Sciatic nerve (tissue), 2 donors: ENCODE measurements at places on chromosomes 16 and 17. TPM values are rescaled to one million over a fixed set of nuclear protein-coding genes. Genes with fewer than 3 reads are reported as not detected.
A peak's percentile ranks its signal among the peaks of the same experiment; 100 is the strongest.

The BCKDK gene
- 35.0 TPM for total RNA-seq

- DNase-seq = no peak
Measured at GRCh38 chr16:70553645-70554044, 30.0 kb downstream of the SF3B3 start.

GRCh38 chr17:48522031-48522653, 8.7 kb downstream of the HOXB1 start:
- no peak for DNase-seq

- no peak for DNase-seq
Measured at GRCh38 chr17:12579288-12579687, 86.4 kb upstream of the MYOCD start.

The ABCA10 gene
- total RNA-seq = 189 TPM

The BEAN1 gene
- total RNA-seq = 1.8 TPM

GRCh38 chr16:62665269-62665668, 629.0 kb upstream of the CDH8 start:
- no peak for DNase-seq

DNA sequence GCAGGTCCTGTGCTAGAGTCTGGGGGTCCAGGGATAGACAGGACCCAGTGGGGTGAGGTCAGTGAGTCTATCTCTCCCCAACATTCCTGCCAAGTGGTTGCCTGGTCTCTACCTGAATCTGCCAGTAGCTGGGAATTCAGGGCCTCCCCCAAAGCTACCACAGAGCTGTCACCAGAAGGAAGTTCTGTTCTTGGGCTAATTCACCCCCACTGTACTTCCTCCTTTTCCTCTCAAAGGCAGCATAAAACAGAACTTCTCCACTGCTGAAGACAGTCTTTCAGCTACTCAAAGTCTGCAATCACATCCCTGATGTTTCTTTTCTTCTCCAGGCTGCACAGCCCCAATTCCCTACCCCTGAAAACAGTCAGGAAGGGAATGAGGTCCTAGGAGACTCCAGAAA, 8.7 kb downstream of the CAMTA2 start:
- no peak for DNase-seq

The CMTM2 gene
- total RNA-seq = 1.5 TPM

DNA sequence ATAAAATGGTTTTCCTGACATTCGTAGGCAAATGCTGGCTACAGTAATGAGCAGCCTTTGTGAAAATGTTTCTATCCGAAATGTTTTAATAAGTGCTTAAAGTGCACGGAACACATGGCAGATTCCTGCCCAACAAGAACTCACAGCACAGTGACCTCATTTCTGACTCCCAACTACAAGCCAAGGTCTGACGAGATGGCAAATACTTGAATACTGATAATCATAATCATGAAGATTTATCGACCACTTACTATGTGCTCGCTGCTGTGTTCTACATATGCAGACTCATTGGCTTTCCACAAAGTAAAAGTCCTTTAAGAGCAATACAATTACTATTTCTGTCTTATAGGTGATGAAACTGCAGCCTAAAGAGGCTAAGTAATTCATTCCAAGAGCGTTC, 238.1 kb upstream of the CDH5 start:
- DNase-seq = no peak

DNA sequence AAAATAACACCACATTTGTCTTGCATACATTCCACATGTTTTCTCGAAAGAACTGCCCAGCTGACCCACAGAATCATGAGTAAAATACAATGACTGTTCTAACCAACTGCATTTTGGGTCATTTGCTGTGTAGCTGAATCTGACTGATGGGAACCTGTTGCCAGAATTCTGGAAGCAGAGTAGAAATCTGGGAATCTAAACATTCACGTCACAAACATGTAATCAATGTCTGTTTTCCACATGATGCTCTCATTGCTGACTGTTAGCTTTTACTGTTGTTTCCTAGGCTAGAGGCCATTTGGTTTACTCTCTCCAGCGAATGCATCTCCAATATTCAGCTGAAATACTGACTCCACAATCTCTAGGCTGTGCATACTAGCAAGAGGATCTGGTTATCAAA, 710.1 kb downstream of the KCNJ2 start:
- no peak for DNase-seq

The GPR139 gene
- total RNA-seq = not detected

DNA sequence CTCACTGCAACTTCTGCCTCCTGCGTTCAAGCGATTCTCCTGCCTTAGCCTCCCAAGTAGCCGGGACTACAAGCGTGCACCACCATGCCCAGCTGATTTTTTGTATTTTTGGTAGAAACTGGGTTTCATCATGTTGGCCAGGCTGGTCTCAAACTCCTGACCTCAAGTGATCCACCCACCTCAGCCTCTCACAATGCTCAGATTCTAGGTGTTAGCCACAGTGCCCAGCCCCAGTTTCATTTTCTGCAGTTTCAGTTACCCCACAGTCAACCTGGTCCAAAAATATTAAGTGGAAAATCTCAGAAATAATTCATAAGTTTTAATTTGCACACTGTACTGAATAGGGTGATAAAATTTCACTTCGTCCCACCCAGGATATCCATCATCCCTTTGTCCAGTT, 28.7 kb downstream of the KNOP1 start:
- no peak for DNase-seq

The ACE gene
- 14.0 TPM for total RNA-seq

DNA sequence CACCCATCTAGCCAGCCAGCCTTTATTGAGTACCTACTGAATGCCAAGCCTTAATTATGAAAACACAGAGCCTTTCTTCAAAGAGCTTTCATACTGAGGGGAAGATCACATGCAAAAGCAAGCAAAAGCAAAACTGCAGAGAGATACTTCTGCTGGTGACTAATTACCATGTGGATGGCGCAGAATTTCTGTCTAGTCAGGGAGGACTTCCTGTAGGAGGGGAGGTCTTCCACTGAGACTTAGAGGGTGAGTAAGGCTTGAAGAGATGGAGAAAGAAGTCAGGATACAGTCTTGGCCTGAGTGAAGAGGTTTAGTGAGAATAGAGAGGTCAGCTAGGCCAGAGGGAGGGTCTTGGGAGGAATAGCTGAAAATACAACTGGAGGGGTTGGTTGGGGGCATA, 53.9 kb upstream of the CCL2 start:
- DNase-seq = no peak

- peak; percentile 79 for DNase-seq
Measured at GRCh38 chr16:89155184-89155679, 16.3 kb upstream of the CDH15 start.

- DNase-seq = peak; percentile 72
Measured at GRCh38 chr16:47037396-47037745, 63.9 kb upstream of the DNAJA2 start.

- no peak for DNase-seq
Measured at GRCh38 chr16:54677308-54677950, 253.2 kb upstream of the IRX5 start.

DNA sequence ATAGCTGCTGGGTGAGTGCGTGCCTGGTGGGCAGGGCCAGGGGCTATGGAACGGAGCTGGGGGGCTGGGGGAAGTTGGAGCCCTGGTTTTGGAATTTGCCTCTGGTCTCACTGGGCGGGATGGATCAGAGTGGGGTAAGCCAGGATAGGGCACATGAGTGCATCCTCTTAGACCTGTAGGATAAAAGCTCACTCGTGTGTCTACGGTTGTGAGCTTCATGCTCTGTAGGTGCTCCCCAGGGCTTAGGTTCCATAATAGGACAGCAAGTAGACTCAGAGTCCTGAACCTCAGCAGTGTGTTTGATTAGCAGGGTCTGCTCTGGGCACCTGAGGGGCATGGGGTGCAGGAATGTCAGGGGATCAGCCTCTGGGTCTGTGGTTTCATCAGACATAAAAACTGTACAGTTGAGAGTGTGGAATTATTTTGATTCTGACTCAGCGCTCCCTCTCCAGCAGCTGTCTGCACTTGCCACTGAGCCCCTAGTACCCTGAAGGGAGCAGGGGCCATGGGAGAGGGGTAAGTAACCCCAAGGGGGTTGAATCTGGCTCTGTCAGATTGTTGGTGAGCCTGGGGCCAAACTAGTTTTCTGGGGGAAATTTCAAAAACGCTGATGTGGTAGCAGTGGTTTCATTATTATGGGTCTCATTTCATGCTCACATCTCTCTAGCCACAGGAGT, 84.2 kb upstream of the LGALS9 start:
- DNase-seq = no peak

The SLC13A2 gene
- not detected for total RNA-seq

The GPR142 gene
- total RNA-seq = 1.1 TPM

DNA sequence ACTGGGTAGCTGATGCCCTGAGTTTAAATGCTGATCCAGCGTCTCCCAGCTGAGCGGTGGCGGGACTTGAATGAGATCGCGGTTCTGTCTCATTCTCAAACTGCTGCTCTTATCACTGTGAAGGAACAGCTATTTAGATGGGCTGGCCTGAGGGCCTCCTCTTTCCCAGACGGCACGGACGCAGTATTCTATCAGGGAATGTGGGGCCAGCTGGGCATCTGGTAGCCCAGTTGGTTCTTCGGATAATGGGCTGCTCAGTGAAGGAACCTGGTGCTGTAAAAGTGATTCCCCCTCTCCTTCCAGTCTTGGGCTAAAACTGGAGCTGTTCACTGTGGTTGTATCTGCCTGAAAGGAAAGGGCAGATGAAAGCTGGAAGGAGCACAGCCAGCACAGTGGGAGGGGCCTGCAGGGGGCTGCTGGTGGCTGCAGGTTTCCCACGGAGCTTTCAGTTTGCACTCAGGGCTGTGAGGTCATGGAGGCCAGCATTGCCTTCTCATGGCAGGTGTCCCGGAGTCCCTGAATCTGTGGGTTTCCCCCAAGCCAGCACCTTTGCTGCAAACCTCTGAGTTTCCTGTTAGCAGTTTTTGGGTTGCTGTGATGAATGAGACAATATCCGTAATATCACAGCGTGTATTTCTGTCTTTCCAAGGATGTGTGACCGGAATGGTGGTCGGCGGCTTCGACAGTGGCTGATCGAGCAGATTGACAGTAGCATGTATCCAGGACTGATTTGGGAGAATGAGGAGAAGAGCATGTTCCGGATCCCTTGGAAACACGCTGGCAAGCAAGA, 3.6 kb downstream of the IRF8 start:
- DNase-seq = no peak

DNA sequence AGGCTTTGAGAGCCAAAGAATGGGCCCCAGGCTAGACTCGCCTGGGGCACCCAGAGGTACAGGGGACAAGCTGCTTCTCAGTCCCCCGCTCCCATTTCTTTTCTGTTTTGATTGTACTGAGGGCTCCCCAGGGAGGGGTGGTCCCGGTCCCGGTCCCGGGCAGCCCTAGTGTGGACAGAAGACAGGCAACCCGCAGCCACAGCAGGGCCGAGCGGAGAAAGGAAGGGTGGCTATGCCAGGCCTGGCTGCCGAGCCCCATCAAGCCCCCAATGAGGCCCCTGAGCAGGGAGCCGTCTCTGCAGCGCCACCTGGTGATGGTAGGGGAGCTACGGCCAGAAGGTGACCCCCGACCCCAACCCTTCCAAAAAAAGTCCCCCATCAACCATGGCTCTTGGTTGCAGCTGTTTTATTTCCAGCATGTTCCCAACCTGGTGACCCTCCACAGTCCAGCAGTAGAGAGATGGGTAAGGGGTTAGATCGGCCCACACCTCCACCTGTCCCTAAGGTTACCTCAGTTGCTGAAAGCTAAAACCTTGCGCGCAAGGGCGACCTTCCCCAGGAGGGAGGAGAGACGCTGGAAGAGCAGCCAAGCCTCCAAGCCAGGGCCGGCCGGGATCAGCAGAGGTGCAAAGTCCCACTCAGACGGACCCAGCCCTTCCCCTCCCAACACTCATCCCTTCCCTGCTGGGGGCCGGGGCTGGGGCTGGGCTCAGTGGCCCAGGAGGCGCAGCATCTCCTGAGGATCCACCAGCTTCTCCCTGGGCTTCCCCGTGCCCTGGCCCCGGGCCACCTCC, 2.6 kb upstream of the GRIN2C start:
- peak; percentile 88 for DNase-seq

- DNase-seq = no peak
Measured at GRCh38 chr17:50064253-50065001, 8.5 kb downstream of the ITGA3 start.

GRCh38 chr16:85828166-85828565, 28.7 kb downstream of the COX4I1 start:
- no peak for DNase-seq

- no peak for DNase-seq
Measured at GRCh38 chr16:63442246-63442645, 1406.0 kb upstream of the CDH8 start.

The FBXL16 gene
- total RNA-seq = 6.5 TPM

GRCh38 chr16:50833929-50834328, 92.0 kb downstream of the CYLD start:
- DNase-seq = no peak

GRCh38 chr17:70091696-70092095, 16.7 kb downstream of the KCNJ16 start:
- no peak for DNase-seq

The ATPAF2 gene
- total RNA-seq = 22.8 TPM

The EXOC3L1 gene
- total RNA-seq = 1.3 TPM
